ENCODE measurements at places on chromosomes 3 and 15.

- no peak for DNase-seq
Observed at GRCh38 chr3:67301556-67301955, 303.4 kb downstream of the KBTBD8 start.

- no peak for DNase-seq
Observed at GRCh38 chr15:58229297-58229768, 91.2 kb downstream of the AQP9 start.

DNA sequence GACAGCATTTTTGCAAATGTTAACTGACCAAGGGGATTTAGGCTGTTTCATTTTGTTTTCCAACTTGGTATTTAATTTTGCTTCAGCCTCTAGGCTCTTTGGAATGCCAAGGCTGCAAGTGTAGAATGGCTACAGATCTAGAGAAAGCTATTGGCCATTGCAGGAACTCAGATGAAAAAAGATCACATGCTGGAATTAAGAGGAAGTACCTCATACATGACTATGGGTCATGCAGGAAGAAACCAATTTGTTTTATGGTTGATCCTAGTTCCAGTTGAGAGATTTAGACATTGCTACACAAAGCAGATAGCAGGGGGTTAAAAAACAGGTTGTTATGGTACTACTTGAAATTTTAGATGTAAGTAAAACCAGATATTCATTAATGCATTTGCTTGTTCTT lies 12.7 kb upstream of the CLDN16 start:
- DNase-seq, result no peak

GRCh38 chr3:153961494-153961893 lies 159.7 kb upstream of the ARHGEF26 start:
- no peak for DNase-seq

- DNase-seq, result no peak
Observed at GRCh38 chr15:50824514-50824913, 59.0 kb upstream of the SPPL2A start.

GRCh38 chr15:82184776-82185175 lies 77.8 kb downstream of the EFL1 start:
- DNase-seq, result no peak

GRCh38 chr3:39443530-39443929 lies 23.9 kb upstream of the MOBP start:
- no peak for DNase-seq

- DNase-seq, result peak; percentile 23
Observed at GRCh38 chr3:138775254-138775595, 59.5 kb downstream of the PIK3CB start.

- no peak for DNase-seq
Observed at GRCh38 chr3:196280689-196281440, 6.7 kb downstream of the PCYT1A start.

- DNase-seq, result no peak
Observed at GRCh38 chr3:116442331-116443021, 2.8 kb downstream of the LSAMP start.

DNA sequence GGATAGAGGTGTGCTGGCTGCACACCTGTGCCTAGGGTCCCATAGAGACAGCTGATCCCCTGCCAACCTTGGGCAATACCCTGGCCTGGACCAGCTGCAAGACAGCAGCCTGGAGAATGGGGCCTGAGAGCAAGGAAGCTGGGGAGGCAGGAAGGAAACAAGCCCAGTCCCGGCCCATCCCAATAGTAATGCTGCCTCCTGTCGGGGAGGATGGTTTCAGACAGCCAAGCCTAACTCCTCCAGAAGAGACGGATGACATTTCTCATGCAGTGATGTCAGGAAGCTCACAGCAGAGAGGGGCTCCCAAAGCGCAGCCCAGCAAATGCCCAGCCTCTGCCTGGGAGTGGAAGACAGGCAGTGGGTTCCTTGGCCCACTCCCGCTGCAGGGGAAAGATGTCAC lies 408.8 kb downstream of the OCA2 start:
- no peak for DNase-seq

- no peak for DNase-seq
Observed at GRCh38 chr15:96422125-96422524, 91.6 kb downstream of the NR2F2 start.

GRCh38 chr3:181700168-181701087 lies 11.3 kb upstream of the SOX2 start:
- peak; percentile 87 for DNase-seq

DNA sequence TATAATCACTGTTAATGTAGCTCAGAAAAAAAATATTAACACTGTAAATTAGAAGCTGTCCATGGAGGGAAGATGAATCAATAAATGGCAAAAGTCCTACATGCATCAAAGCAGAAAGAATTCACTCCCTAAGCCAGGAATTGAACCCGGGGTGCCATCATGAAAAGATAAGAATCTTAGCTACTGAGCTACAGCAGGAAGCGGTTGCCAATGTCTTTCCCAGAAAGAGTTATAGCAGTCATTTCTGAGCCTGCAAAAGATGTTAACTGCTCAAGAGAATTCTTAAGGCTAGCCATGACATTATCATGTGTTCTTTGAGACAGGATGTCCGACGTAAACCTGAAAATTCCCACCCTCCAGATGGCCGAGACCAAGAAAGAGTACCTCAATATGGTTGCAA lies 47.4 kb upstream of the MKRN3 start:
- no peak for DNase-seq

GRCh38 chr3:38582316-38582715 lies 67.2 kb downstream of the SCN5A start:
- no peak for DNase-seq

DNA sequence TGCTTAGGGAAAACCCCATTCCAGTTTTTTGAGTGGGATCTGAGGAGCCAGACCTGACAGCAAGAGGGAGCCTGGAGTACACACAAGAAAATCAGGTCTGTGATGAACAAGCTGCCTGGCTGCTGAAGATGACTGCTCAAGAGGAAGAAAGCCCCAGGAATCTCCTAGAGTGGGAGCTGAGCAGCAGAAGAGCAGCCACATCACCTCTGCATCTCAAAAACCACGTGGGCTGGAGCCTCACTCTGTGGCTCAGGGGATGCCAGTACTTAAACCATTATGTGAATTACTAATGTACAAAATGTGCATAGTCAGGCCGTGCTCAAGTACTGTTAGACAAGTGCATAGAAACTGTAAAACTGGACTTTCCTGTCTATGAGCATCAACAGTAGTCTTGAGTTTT lies 52.4 kb downstream of the SLC9A9 start:
- no peak for DNase-seq

GRCh38 chr3:42115215-42115614 lies 24.1 kb downstream of the TRAK1 start:
- DNase-seq, result no peak

DNA sequence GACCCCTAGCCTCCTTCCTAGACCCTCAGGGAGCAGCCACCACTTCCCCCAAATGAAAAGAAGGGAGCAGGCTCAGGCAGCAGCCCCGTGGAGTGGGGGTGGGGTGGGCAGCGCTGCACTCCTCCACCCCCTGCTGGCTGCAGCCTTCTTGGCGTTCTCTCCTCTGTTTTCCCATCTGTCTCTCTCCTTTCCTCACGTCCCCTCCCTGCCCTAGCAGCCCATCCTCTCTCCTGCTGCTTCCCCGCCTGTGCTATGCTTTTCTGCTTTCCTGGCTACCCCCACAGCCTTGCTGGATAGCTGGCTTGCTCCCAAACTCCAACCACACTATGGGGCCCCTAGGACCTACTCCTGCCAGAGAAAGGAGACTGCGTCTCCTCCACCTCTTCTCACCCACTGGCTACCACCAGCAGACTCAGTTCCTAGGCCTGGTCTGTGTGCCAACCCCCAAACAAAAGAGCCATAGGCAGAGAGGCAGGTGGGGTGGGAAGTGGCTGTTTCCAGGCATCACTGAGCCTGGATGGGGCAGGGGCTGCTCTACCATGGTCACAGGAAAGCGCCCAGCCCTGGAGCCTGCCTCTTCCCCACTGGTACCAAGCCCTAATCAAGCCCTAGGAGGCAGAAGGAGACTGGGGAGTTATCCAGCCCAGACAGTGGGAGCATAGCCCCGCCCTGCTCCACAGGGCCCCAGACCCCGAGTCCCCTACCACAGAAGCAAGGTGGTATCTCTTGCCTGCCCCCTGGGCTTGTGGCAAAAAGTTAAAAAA lies 3.4 kb upstream of the DISP2 start:
- DNase-seq, result no peak

GRCh38 chr3:131796111-131796510 lies 238.7 kb downstream of the CPNE4 start:
- DNase-seq, result no peak

GRCh38 chr3:134253475-134254226 lies 3.0 kb upstream of the RYK start:
- DNase-seq, result no peak

- DNase-seq, result no peak
Observed at GRCh38 chr15:88989578-88989977, 76.4 kb upstream of the MFGE8 start.

DNA sequence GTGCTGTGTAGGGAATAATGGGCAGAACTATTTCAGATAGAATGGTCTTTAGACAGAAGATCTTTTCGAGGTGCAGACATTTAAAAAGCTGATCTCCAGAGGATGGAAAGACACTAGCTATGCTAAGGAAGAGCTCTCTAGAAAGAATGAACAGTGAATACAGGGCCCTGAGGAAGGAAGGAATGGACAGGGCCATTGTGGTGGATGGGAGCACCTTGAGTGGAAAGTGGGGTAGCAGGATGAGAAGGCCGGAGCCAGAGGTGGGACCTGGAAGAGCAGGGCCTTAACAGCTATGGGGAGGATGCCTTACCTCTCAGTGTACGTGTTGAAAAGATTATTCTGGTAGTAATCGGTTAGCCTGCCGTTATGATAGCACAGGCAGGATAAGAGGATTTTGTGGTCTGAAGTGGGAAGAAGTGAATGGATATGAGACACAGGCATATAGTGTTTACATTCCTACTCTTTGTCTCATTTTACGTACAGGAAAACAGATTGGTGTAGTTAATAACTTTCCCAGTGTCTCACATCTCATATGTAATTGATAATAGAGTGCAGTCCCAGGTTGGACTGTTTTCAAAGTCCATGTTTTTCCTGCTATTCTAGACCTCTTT lies 172.4 kb downstream of the KLHL25 start:
- DNase-seq, result no peak

DNA sequence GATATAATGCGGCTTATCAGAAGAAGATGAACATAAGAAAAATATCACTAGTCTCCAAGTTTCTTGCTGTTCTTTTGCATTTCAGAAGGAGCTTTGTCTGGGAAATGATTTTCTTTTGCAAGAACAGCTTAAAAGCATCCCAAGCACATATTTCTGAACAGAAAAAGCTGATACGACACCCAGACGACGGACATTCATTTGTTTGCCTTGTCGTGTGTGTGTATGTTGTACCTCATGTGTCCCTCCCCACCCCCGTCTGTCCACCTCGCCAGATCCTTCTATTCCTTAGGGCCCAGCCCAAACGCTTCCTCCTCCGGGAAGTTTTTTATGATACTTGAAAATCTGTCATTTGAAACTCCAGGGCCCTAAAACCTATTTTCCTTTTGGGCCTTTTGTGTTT lies 8.8 kb downstream of the ITPR1 start:
- no peak for DNase-seq

- no peak for DNase-seq
Observed at GRCh38 chr15:79156704-79157375, 66.3 kb upstream of the RASGRF1 start.
